ENCODE measurements at places on chromosomes 5 and 9. TPM values are rescaled to one million over a fixed set of nuclear protein-coding genes. Genes with fewer than 3 reads are reported as not detected.

Gene EIF4E1B
- total RNA-seq = not detected

Gene DPYSL3
- 42.8 TPM for total RNA-seq

Gene FAM78A
- total RNA-seq = 0.38 TPM

GRCh38 chr9:88745276-88746001 lies 210.5 kb downstream of the NXNL2 start:
- peak; percentile 81 for DNase-seq

GRCh38 chr5:168409591-168410458 lies 76.4 kb upstream of the RARS1 start:
- peak; percentile 71 for DNase-seq

- DNase-seq = no peak
Observed at GRCh38 chr5:116881921-116882531, 307.4 kb upstream of the SEMA6A start.

DNA sequence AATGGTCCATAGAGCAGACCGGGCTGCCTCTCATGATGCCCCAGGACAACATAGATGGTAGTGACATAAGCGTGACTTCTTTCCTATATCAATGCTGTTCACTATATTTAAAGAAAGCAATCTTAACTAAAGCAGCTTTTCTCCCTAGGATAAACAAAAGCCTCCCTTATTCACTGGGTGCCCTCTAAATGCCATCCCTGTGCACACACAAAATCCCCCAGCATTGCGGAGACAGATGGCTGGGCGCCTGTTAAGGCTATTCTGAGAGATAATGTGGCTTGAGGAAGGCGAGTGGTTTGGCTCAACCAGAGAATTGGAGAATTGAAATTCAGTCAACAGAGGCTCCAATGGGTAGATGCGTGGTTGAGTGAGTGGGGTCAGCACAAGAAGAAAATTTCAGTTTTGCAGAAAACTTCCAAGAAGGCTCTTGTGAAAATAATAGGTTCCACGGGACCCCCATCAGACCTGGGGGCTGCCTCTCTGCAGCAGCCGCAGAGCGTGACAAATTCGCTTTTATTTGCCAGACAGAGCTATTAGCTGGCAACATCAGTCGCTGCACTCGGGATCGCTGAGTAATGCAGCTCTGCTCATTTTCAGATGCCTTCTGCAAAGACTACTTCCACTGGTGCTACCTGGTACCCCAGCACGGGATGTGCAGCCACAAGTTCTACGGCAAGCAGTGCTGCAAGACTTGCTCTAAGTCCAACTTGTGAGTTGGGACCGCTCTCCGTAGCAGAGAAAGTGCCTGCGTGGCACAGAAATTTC lies 103.9 kb upstream of the ICE1 start:
- no peak for DNase-seq

GRCh38 chr9:72326641-72327040 lies 38.4 kb downstream of the ZFAND5 start:
- no peak for DNase-seq

DNA sequence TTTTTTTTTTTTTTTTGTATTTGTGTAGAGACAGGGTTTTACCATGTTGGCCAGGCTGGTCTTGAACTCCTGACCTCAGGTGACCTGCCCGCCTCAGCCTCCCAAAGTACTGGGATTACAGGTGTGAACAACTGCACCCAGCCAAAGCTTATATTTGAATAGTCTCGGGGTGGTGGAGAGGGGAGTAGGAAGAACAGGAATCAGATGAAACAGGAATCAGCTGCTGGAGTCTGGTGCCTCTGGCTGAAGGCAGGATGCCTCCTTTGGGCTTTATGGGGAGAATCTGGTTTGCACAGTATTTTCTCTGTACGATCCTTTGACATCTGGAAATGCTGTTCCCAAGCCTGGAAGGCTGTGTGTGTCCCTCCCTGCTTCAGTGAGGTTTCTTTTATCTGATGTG lies 10.9 kb downstream of the C5orf52 start:
- DNase-seq = no peak

- peak; percentile 58 for DNase-seq
Observed at GRCh38 chr5:119022017-119022745, 33.8 kb upstream of the DTWD2 start.

DNA sequence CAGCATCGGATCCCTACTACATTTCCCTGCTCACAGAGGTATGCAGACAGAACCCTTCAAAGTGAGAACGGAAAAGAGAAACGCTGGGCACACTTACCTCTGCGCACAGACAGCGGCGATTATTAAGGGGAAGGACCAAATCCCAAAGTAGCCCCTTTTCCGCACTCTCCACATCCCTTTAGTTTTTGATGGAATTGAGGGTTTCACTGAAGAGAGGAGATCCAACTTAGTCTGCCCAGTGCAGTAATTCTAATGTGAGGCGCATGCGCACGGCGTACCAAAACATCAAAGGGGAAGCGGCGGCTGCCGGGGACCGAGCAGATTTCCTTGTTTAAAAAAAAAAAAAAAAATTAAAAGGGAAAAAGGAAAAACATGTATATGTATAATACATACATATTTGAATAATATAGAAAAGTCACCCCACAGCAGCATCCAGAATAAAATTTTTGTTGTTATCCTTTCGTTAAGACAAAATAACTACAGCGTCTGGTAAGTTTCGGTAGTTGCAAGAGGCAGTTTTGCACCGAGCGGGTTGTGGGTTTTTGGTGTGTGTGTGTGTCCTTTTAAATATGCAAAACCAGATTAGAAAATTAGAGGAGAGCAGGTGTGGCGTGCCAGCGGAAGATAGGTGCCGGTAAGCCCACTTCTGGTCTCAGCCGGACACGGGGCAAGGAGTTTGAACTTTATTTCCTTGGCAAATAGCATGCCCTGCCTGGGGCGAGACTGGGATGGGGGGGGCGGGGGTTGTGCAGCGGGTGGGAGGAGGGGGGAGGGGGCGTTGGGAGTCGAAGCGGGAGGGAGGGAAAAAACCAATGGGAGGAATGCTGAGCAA lies at the start of gene GABRB2:
GABRB2 (minus strand) TSS at position 256 of the 832 bp plus-strand sequence; CDS start at position 174, 82 bp downstream.
- DNase-seq = peak; percentile 61

DNA sequence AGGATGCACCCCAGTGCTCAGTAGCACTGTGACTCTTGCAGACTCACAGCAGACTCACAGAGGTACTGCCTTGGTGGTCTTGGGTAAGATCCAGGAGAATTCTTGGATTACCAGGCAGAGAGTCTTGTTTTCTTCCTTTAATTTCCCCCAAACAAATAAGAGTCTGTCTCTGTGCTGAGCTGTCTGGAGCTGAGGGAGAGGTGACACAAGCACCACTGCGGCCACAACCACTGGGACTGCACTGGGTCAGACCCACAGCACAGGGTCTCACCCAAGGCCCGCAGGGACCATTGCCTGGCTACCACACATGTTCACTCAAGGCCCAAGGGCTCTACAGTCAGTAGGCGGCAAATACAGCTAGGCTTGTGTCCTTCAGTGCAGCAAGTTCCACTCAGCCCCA lies 11.4 kb upstream of the YTHDC2 start:
- DNase-seq = no peak

Measured in GM23248 (cell line).